ENCODE measurements at places on chromosomes 5 and 9.

GRCh38 chr5:155616779-155617392, 603.3 kb downstream of the KIF4B start:
- DNase-seq: no peak

GRCh38 chr5:147482706-147483180, 27.1 kb downstream of the DPYSL3 start:
- DNase-seq: no peak

- no peak for DNase-seq
These were observed 81.2 kb upstream of the LMX1B start for GRCh38 chr9:126532489-126532888.

- no peak for DNase-seq
These were observed 7.1 kb downstream of the SNX18 start for GRCh38 chr5:54524704-54525103.

DNA sequence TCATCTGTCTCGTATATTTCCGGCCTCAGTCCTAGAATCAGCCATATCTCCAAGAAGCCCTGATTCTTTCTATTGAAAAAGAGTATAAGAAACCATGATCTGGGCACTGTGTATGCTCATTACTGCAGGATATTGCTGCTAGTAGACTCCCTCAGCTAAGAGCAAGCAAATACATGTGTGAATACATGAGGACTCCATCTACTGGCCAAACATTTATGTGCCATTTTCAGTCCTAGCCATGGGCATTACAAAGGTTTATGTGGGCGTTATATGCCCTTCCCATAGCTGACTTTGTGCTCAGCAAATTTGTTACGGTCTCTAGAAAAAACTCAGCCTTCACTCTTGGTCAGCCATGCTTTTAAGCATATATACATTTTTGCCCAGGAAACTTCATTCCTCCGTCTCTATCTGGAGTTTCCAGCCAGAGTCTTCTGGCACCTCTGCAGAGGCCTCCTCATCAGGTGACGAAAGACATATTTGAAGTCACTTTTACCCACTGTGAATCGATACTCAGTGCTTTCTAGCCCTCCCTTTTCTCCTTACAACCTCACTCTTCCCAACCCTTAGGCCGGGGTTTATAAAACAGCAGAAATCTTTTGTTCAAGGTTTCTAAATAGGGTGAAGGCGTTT, 1495.6 kb upstream of the CDH6 start:
- no peak for DNase-seq

GRCh38 chr9:115629879-115630840, 512.2 kb upstream of the TNC start:
- DNase-seq: no peak

DNA sequence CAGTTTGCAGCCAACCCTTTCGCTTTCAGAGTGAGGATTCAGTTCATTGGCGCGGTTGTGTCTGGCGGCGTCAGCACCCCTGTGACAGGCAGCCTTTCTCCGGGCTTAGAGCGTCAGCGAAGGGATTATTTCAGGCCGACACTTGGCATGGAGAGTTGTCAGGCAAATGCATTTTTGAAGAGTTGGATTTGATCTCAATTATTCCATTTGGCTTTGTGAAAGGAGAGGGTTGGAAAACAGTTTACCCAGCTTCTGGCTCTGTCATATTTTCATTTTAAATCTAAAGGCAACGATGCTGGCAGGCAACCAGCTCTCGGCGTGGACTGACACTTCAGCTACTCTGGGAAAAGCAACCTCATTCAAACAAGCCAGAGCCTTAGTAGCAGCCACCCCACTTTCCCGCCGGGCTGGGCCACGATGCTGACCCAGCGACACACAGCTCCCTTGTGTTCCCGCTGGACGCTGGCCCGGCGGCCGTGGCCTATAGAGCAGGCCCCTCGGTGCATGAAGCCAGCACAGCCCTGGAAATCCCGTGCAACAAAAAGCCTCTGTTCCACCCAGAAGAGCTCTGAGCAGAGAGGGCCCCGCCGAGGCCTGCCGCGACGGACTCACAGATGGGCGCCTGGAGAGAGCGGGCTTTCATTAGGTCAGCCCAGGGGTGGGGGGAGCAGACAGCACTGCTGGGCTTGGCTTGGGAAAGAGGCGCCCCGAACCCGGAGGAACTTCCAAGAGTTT, 28.9 kb upstream of the LPCAT1 start:
- peak; percentile 6 for DNase-seq

DNA sequence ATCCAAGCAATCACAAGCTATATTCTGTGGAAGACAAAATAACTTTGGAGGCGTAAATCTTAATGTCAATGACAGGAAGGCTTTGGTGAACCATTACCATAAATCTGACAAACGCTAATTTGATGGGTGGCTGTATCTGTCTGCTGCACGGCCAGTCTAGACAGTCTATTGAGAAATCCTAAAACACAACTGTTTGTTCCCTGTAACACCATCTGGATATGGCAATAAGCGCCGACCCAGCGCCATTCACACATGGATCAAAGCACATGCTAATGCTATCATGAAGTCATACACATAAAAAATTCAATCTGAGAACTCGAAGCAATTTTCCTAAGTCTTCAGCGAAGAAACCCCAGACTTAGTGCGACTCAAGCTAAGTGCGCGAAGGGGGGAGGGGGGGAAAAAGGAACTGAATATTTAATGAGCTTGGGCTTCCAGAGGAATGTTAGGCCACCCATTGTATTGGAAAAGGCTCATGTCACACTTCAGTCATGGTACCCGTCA, 95.1 kb downstream of the ARL15 start:
- DNase-seq: no peak

GRCh38 chr5:171743436-171744076, 42.1 kb upstream of the SMIM23 start:
- no peak for DNase-seq

DNA sequence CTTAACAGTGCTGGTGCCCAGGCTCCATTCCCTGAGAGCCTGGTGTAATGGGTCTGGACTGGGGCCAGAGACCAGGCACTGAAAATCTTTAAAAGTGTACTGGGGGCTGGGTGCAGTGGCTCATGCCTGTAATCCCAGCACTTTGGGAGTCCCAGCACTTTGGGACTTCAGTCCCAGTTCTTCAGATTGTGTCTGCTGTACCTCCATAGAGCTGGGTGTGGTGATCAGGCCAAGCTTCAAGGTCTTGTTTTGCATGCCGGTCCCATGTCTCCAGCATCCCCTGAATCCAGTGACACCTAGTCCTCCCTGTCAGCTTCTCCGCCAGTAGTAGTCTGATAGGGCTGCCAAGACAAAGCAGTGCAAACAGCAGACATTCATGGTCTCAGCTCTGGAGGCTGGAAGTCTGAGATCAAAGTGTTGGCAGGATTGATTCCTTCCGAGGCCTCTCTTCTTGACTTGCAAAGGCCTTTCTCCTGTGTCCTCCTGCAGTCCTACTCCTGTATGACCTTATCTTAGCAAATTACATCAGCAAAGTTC, 108.2 kb downstream of the SYK start:
- no peak for DNase-seq

- DNase-seq: no peak
These were observed 38.9 kb downstream of the DAB2IP start for GRCh38 chr9:121690316-121690715.

- no peak for DNase-seq
These were observed 91.9 kb downstream of the CEMIP2 start for GRCh38 chr9:71676460-71676859.

DNA sequence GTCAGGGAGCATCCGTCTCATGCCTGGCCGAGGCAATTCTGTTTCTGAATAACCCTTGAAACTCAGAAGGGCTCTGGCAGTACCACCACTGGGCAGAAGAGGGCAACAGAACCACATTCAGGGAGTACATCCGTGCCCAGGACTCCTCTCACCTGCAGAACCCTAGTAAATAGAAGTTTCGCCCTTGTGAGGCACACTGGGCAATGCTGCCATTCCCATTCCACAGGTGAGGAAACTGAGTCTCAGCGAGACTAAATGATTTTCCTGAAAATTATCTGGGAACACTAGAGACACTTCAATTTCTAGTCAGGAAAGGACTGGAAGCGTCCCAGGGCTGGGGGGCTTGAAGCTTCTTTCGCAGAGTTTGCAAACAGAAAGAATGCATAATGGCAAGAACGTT, 74.7 kb downstream of the FGF1 start:
- no peak for DNase-seq

DNA sequence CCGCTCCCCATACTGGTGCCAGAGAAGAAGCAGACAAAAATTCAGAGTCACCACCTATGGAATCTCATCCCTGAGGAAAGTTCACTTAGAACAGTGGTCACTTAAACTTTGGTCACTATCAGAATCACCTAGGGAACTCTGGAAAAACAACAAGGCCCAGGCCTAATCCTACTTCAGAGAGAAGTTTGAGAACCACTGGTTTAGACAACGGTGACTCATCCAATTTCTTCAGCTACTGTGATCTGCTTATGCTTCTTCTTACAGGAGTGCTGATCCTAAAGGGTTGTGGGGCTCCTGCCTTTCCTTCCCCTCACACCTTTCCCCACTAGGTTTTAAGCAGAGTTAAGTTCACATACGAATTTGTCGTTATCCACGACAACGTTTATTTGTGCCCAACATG, 194.7 kb upstream of the KLF4 start:
- no peak for DNase-seq

DNA sequence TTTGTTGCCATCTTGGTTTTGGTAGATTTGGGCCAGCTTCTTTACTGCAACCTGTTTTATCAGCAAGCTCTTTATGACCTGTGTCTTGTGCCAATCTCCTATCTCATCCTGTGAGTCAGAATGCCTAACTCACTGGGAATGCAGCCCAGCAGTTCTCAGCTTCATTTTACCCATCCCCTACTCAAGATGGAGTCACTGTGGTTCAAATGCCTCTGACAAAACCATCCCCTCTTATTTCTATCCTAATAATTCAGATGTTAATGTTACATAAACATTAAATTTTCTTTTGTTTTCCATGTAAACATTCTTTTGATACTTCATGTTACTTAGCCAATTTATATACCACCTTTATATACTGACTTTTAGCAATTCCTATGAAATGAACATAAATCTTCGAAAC, 746.3 kb downstream of the CDH18 start:
- DNase-seq: no peak

DNA sequence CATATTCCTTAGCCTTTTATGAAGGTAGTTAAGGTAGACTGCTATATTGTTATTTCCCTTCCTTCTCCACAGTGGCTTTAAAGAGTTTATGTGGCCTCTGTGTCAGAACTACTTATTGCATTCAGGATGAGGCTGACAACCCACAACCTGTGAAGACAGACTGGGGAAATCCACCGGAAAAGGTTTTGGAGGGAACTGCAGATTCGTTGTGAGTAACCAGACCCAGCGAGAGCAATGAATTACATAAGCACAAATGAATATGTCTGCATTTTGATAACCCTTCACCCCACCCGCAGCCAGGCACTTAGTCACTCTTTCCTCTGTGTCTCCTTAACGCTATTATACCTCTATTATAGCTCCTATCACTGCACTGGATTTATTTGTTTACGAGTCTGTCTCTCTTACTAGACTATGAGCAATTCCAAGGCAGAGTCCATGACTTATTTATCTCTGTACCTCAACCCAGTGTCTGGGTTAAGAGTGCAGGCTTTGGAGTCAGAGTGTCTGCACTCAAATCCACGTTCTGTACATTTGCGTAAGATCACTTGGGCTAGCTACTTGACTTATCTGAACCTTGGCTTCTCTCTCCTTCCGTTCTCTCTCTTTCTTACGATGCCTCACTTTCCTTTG, 19.2 kb downstream of the KCTD16 start:
- DNase-seq: no peak

DNA sequence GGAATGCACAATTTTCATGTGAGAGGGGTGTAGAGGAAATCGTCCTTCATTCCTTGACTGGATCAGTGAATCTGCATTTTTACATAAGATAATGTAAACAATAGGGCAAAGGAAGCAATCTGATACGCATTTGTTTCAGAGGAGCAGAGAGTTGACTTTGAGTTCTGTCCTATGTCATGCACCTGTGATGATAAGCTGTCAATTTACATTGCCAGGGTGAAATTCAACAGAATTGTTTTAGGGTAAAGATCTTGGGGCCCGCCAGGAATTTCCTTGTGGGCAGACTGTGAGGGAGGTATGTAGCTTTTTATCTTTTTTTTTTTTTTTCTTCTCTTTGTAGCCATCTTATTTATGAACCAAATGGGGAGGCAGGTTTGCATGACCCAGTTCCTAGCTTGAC, 58.3 kb upstream of the LARP1 start:
- DNase-seq: no peak

DNA sequence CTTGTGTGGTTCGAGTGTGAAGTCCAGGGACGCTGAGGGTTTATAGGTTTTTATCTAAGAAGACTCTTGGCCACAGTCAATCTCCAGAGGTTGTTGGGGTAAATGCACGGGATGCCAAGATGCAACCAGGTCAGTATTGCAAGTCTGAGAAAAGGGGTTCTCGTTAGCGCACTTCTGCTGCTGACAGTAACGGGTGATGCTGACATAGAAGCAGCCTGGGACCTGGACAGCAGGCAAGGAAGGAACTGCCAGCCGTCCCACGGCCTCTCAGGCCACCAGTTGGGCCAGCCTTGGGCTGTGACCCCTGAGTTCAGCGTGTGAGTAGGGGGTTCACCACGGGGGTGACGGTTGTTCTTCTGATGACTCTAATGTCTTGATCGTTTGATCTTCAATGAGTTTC, 39.0 kb downstream of the TENT4A start:
- no peak for DNase-seq

DNA sequence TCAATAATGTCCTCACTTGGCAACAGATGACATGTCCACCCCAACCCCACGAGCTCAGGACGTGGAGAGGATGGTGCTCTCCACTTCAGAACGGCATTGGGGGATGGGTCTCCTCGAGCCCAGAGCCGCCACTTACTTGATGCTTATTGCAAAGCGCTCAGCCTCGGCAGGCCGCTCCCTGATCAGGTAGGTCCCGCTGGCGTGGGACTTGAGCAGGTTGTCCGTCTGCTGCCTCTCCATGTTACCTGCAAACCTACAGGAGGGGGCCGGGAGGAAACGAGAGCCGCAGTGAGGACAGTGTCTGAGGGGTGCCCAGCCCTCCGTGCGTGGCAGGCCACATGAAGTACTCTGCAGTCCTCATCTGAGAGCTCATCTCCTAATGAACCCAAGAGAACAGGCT, 36.6 kb upstream of the SARDH start:
- no peak for DNase-seq

- no peak for DNase-seq
These were observed 802 bp downstream of the SPIN1 start for GRCh38 chr9:88388886-88389605.

- no peak for DNase-seq
These were observed at the start of gene SYK for GRCh38 chr9:90801241-90801972. Gene SYK, plus strand, starts transcription at chr9:90801819. Its CDS starts 42,080 bp downstream, at chr9:90843899.

- DNase-seq: no peak
These were observed 3.3 kb downstream of the RNF20 start for GRCh38 chr9:101536938-101537337.

- DNase-seq: no peak
These were observed 343.2 kb downstream of the TRIM32 start for GRCh38 chr9:117030254-117030768.

GRCh38 chr9:124488641-124489210, 18.5 kb downstream of the NR5A1 start:
- DNase-seq: no peak

All from NCI-H1436 treated with DMSO at 0.1 percent for 48 hours (cell line).